Coronary artery (tissue), 2 donors: ENCODE measurements at places on chromosomes 1 and 21.

DNA sequence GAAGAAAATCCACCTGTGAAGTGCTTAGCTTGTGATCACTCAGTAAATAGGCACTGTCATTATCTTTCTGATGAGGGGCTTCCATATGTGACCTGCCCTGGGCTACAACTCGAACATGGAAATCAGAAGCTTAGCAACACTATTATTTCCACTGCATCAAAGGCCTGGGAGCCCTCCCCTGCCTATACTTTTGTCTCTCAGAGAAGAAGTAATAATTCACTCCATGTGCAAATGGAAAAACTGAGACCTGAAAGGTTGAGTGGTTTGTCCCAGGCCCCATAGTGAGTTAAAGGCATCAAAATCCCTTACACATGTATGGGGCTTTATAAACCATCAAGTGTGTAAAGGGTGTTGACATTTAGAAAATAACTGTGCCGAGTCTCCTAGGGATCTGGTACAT, 20.9 kb downstream of the SOX13 start:
- no peak for DNase-seq

DNA sequence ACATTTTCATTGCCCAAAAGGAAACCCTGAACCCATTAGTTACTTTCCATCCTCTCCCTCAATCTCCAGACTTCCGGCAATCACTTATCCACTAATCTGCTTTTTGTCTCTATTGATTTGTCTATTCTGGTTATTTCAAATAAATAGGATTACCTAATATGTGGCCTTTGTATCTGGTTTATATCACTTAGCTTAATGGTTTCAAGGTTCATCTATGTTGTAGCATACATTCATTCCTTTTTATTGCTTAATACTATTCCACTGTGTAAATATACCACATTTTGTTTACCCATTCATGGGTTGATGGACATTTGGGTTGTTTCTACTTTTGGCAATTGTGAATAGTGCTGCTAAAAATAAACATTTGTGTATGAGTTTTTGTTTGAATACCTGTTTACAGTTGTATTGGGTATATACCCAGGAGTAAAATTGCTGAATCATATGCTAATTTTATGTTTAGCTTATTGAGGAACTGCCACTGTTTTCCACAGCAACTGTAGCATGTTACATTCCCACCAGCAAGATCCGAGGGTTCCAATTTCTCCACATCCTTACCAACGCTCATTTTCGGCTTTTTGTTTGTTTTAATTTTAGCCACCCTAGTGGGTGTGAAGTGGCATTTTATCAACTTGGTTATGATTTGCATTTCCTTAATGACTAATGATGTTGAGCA, 2.5 kb upstream of the SLC25A44 start:
- DNase-seq: no peak

- DNase-seq: no peak
These were observed 11.8 kb downstream of the SLC6A9 start for GRCh38 chr1:44019466-44019948.

- DNase-seq: no peak
These were observed 56.7 kb downstream of the B3GALT5 start for GRCh38 chr21:39669485-39669884.

DNA sequence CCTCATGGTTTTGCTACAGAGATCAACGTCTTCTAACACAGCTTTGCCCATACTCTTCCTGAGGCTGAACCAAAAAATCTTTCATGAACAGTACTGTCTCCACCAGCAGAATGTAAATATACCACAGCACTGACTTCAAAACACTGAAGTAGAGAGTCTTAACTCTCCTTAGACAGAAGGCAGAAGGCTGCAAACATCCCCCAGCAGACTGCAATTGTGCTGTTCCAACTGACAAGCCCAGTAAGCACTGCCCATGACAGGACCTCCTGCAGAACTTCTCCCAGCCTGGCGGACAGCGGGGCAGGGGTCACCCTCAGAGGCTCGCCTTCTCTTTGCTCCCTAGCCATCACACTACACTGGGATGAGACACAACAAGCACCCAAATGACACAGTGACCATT, 218.7 kb downstream of the RERE start:
- DNase-seq: no peak

GRCh38 chr1:44044071-44044801, 13.0 kb upstream of the SLC6A9 start:
- no peak for DNase-seq
